ENCODE measurements at places on chromosomes 11 and 22. TPM values are rescaled to one million over a fixed set of nuclear protein-coding genes. Genes with fewer than 3 reads are reported as not detected.

The C11orf21 gene
- total RNA-seq = not detected

The OTOG gene
- total RNA-seq = not detected

The SPTBN2 gene
- 6.3 TPM for total RNA-seq

The OR52E1 gene
- total RNA-seq = not detected

The HBB gene
- total RNA-seq = not detected

The KCNJ5 gene
- not detected for total RNA-seq

Measured in mammary microvascular endothelial cell (primary cell).